ENCODE measurements at places on chromosomes 2 and 18.

- no peaks in the 10 kb centered on the region for H3K4me1 ChIP-seq
- DNase-seq: no peak
- H3K27ac ChIP-seq: no peak overlapping the region
- no peaks in the 10 kb centered on the region for H3K36me3 ChIP-seq
- no peaks in the 10 kb centered on the region for H3K27me3 ChIP-seq
Measured at GRCh38 chr18:27500531-27500930, 315.4 kb upstream of the CHST9 start.

DNA sequence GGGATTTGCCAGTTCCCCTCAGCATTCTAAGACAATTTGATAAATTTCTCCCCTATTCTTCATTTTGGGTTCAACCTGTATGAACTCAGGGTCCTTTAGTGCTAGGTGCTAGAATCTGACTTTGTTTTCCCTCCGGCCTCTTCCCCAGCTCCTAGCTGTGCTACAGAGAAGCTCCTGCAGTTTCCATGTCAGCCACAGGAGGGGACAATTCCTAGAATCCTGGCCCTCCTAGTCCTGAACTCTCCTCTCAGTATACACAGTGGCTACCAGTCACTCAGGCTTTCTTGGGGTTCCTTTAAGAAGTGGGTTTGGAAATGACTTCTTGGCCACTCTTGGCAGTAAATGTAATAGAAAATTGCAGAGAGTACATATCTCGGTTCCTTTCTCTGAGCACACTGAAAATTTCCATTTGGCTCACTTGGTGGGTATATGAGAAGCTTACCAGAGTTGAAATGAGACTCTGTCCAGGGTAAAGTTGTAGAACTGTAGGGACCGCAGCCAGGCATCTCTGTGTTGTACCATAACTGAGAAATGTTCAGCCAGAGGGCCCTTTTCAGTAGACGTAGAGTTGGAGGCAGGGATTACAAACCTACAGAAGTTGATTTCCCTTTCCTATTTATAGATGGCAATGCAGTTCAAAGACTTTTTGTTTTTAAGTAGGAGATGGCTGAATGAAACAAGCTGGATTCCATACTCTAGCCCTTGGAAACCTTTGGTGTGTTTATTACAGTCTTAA lies 5.0 kb upstream of the CHST10 start:
- DNase-seq: no peak
- no peak overlapping the region for H3K4me3 ChIP-seq
- no peaks in the 10 kb centered on the region for H3K36me3 ChIP-seq
- H3K27ac ChIP-seq: no peak overlapping the region
- H3K27me3 ChIP-seq: no peaks in the 10 kb centered on the region

DNA sequence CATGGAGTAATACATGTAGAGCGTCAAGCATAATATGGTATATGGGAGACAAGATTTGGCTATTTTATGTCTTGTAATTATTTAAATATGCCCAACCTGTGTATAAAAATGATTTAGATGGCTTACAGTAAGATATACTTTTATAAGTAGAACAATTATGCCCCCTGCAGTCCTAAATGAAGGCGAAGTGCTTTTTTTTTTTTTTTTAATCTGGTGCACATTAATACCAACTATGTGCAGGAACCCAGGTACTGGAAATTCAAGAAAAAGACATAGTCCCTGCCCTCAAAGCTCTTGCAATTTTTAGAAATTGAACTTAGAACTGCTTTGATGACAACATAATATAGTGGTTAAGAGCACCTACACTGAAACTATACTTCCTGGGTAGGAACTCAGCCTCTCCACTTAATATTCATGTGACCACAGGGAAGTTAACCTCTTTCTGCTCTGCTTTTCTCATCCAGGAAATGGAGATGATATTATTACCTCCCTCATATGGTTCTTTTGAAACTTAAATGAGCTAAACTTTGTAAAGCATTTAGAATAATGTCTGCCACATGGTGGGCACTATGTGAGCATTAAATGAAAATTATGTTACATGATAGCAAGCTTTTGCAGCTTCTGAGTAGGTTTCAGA lies 38.1 kb downstream of the AFTPH start:
- no peaks in the 10 kb centered on the region for H3K36me3 ChIP-seq
- H3K4me3 ChIP-seq: no peak overlapping the region
- no peak for DNase-seq
- no peak overlapping the region for H3K27ac ChIP-seq
- H3K27me3 ChIP-seq: no peaks in the 10 kb centered on the region
- H3K4me1 ChIP-seq: peaks cover 16% of the 10 kb centered on the region

DNA sequence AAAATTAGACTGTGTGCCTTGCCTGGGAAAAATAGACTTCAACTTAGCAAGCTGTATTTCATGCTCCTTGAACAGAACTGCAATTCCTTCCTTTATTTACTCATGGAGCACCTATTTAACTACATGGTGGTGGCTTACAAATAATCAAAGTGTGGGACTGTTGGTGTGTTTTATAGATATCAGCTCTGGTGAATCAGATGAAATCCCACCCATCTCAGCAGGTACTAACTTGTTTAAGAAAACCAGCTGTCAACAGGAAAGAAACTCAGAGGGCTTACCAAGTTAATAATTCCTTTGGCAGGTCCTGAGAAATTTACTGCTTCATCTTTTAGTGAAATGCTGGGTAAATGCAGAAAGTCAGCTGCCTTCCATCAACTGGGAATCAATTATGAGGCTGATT lies 830.6 kb downstream of the SLC4A3 start:
- H3K4me1 ChIP-seq: no peaks in the 10 kb centered on the region
- no peak for DNase-seq
- H3K27ac ChIP-seq: no peak overlapping the region

DNA sequence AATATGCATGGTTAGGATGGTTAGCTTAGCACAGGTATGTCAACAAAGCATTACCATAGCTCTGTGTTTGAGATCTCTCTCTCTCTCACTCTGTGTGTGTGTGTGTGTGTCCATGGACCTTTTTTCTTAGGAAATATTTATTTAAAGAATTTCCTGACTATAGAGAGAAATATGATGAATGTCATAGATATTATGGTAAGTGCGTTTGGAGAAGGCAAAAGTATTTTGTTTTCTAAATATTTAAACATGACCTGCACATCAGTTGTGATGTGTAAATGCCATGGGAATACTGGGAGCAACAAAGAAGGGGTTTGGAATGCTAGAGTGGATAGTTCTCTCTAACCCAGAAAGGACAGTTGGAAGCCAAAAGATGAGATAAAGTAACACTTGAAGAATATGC lies 3.9 kb upstream of the TMEM178A start:
- no peak overlapping the region for H3K27ac ChIP-seq
- peaks cover 4% of the 10 kb centered on the region for H3K27me3 ChIP-seq
- H3K36me3 ChIP-seq: no peaks in the 10 kb centered on the region

GRCh38 chr2:81894451-81894990 lies 1590.0 kb upstream of the LRRTM1 start:
- H3K4me3 ChIP-seq: no peak overlapping the region
- no peaks in the 10 kb centered on the region for H3K36me3 ChIP-seq
- no peaks in the 10 kb centered on the region for H3K27me3 ChIP-seq
- H3K4me1 ChIP-seq: no peaks in the 10 kb centered on the region
- no peak for DNase-seq

- H3K27ac ChIP-seq: no peak overlapping the region
- H3K27me3 ChIP-seq: no peaks in the 10 kb centered on the region
- DNase-seq: no peak
- H3K36me3 ChIP-seq: no peaks in the 10 kb centered on the region
- no peaks in the 10 kb centered on the region for H3K4me1 ChIP-seq
Measured at GRCh38 chr18:46449033-46449432, 208.0 kb downstream of the LOXHD1 start.

- H3K4me3 ChIP-seq: no peak overlapping the region
- no peaks in the 10 kb centered on the region for H3K36me3 ChIP-seq
- peaks cover 48% of the 10 kb centered on the region for H3K4me1 ChIP-seq
- H3K27me3 ChIP-seq: no peaks in the 10 kb centered on the region
- no peak for DNase-seq
- peak overlapping the region; percentile 65 for H3K27ac ChIP-seq
Measured at GRCh38 chr18:63160172-63160995, 159.2 kb downstream of the BCL2 start.

GRCh38 chr2:238220892-238221521 lies 17.5 kb upstream of the ILKAP start:
- DNase-seq: no peak
- H3K36me3 ChIP-seq: no peaks in the 10 kb centered on the region
- no peak overlapping the region for H3K27ac ChIP-seq
- H3K4me3 ChIP-seq: no peak overlapping the region
- H3K4me1 ChIP-seq: peaks cover 19% of the 10 kb centered on the region
